Sigmoid colon (tissue), 7 donors: ENCODE measurements at places on chromosomes 6 and 20. TPM values are rescaled to one million over a fixed set of nuclear protein-coding genes. Genes with fewer than 3 reads are reported as not detected.

The SLC17A4 gene
- not detected for total RNA-seq

- DNase-seq: no peak
- H3K27ac ChIP-seq: no peak overlapping the region
- H3K27me3 ChIP-seq: peaks cover 73% of the 10 kb centered on the region
These were observed 3.4 kb upstream of the DLL1 start for GRCh38 chr6:170294298-170294730.

DNA sequence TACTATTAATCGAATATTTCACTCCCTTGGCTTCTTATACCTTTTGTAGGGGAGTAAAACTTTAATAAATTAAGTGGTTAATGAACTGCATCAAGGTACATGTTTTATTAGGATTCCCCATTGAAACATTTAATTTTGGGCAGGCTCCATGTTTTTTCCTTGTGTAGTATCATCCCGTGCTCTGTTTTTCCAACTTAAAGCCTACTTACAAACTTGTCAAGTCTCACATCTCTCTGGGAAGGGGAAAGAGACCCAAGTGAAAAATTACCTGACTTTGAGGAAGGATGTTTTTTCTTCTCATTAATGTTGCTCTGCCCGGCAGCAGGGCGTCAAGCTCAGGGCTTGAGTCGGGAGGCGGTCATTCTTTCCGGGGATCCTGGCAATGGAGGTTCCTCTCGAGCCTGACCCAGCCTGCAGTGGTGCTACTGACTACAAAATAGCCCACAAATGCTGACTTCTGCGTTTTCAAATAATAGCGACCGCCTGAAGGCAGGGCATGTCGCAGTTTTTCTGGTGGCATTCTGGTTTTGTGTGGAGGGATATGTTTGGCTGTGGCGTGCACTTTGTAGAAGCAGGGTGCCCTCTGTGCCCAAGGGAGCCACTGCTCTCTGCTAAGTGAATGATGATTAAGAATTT lies 2.4 kb downstream of the DSP start:
- no peak overlapping the region for H3K4me3 ChIP-seq
- DNase-seq: no peak
- H3K36me3 ChIP-seq: no peaks in the 10 kb centered on the region
- peaks cover 43% of the 10 kb centered on the region for H3K27me3 ChIP-seq

The PROCR gene
- 36.7 TPM for total RNA-seq

GRCh38 chr20:45366192-45366591 lies 3.2 kb downstream of the SYS1 start:
- no peak overlapping the region for H3K4me3 ChIP-seq
- peaks cover 27% of the 10 kb centered on the region for H3K4me1 ChIP-seq
- no peak for DNase-seq
- peak overlapping the region; percentile 46 for H3K27ac ChIP-seq
- H3K36me3 ChIP-seq: peaks cover 15% of the 10 kb centered on the region

- no peak overlapping the region for H3K27ac ChIP-seq
- DNase-seq: no peak
These were observed 228.8 kb downstream of the TBC1D32 start for GRCh38 chr6:121105461-121105860.

GRCh38 chr6:129696843-129697242 lies 13.1 kb downstream of the ARHGAP18 start:
- H3K4me1 ChIP-seq: no peaks in the 10 kb centered on the region
- H3K4me3 ChIP-seq: no peak overlapping the region
- H3K36me3 ChIP-seq: no peaks in the 10 kb centered on the region

DNA sequence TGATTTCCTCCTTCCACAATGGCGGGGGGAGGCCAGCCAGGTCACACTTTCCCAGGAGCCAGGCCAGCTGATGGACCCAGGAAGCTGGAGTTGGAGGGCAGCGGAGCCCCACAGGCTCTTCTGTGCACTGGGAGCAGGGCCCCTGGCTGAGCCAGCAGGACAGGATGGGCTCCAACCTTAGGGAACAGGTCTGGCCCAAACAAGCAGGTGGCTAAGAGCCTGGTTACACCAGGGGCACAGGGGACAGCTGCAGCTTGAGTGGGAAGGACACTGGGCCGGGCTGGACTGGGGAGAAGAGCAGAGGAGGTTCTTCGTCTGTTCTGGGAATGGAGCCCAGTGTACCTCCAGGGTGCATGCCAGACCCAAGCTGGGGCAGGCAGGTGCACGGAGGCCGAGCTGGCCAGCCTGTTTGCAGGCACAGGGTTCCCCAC lies 102.3 kb downstream of the DLL1 start:
- DNase-seq: no peak
- no peaks in the 10 kb centered on the region for H3K4me1 ChIP-seq
- no peaks in the 10 kb centered on the region for H3K27me3 ChIP-seq
- H3K27ac ChIP-seq: no peak overlapping the region
- H3K4me3 ChIP-seq: no peak overlapping the region

GRCh38 chr6:11806561-11807317 lies 28.1 kb upstream of the ADTRP start:
- H3K4me3 ChIP-seq: no peak overlapping the region
- H3K27ac ChIP-seq: no peak overlapping the region
- no peaks in the 10 kb centered on the region for H3K36me3 ChIP-seq
- no peak for DNase-seq
- peaks cover 16% of the 10 kb centered on the region for H3K4me1 ChIP-seq

DNA sequence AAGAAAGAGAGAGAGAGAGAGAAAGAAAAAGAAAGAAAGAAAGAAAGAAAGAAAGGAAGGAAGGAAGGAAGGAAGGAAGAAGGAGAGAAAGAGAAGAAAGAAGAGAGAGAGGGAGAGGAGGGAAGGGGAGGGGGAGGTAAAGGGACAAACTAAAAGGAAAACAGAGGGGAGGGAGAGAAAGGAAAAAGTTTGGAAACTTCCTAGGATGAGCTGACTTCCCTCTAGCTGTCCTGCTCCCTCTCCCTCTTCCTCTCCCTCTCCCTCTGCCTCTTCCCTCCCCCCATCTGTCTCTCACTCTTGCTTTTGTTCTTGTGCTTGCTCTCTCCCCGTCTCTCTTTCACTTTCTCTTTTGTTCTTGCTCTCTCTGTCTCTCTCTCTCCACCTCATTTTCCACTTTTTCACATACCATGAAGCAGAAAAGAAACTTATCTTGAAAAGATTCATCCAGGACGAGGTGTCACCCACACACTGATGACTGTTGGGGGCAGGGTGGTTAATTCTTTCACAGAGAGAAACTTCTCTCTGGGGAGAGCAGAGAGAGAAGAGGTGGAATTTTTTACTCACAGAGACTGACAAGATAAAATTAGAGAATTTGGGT lies 56.4 kb upstream of the DUSP22 start:
- no peak for DNase-seq
- no peaks in the 10 kb centered on the region for H3K27me3 ChIP-seq
- H3K36me3 ChIP-seq: no peaks in the 10 kb centered on the region
- H3K4me3 ChIP-seq: peak overlapping the region; percentile 29
- H3K4me1 ChIP-seq: peaks cover 6% of the 10 kb centered on the region

DNA sequence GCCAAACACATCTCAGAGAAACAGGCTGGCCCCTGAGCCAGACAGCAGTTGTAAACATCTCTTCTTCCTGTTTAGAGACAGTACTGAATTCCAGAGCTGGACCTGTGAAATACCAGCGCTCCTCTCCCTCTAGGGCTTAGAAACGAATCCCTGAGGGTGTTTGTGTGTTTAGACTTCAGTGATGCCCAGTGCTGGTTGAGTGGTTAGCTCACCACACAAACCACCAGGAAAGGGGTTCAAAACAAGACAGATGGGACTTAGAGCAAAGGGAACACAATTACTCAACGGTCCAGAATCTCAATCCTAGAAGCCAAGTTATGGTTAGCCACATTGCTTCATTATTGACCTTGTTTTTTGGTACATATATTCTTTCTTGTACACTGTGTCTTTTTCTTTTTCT lies 108.7 kb upstream of the TMEM170B start:
- peak overlapping the region; percentile 54 for H3K27ac ChIP-seq
- DNase-seq: no peak
- H3K36me3 ChIP-seq: no peaks in the 10 kb centered on the region
- peaks cover 20% of the 10 kb centered on the region for H3K4me1 ChIP-seq
- H3K4me3 ChIP-seq: no peak overlapping the region

DNA sequence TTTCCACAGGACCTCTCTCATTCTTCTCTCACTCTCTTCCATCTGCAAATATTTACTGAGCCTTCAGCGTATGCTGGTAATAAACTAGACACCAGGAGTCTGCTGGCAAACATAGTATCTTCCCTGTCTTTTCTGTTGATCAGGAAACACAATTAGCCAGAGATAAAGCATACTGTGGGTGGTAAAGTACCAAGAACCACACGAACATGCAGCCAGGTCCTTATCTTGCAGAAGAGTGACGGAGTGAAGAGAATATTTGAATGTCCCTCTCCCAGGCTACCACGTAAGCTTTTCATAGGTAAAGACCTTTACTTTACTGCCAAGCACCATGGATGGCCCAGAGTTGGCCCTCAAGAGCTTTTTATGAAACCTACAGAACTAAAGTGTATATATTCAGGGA lies 13.3 kb downstream of the FHL5 start:
- H3K27me3 ChIP-seq: no peaks in the 10 kb centered on the region
- H3K4me3 ChIP-seq: no peak overlapping the region
- no peaks in the 10 kb centered on the region for H3K4me1 ChIP-seq
- no peak overlapping the region for H3K27ac ChIP-seq

- no peaks in the 10 kb centered on the region for H3K4me1 ChIP-seq
- no peak overlapping the region for H3K4me3 ChIP-seq
- peaks cover 14% of the 10 kb centered on the region for H3K27me3 ChIP-seq
- no peaks in the 10 kb centered on the region for H3K36me3 ChIP-seq
- DNase-seq: no peak
These were observed 527.1 kb downstream of the QKI start for GRCh38 chr6:163941624-163941976.

The MED20 gene
- 15.5 TPM for total RNA-seq

GRCh38 chr6:134117409-134117808 lies 65.0 kb upstream of the SLC2A12 start:
- H3K36me3 ChIP-seq: no peaks in the 10 kb centered on the region
- no peaks in the 10 kb centered on the region for H3K4me1 ChIP-seq
- peaks cover 13% of the 10 kb centered on the region for H3K27me3 ChIP-seq
- no peak overlapping the region for H3K27ac ChIP-seq
- no peak overlapping the region for H3K4me3 ChIP-seq

The GRM4 gene
- not detected for total RNA-seq

The GSTA1 gene
- not detected for total RNA-seq

- H3K4me1 ChIP-seq: no peaks in the 10 kb centered on the region
- no peak for DNase-seq
- no peaks in the 10 kb centered on the region for H3K27me3 ChIP-seq
- H3K4me3 ChIP-seq: no peak overlapping the region
- H3K36me3 ChIP-seq: no peaks in the 10 kb centered on the region
These were observed 37.9 kb upstream of the BCAS1 start for GRCh38 chr20:54108326-54108642.

The TBXT gene
- total RNA-seq: not detected

GRCh38 chr6:120354452-120355098 lies 979.7 kb downstream of the TBC1D32 start:
- H3K4me1 ChIP-seq: no peaks in the 10 kb centered on the region
- no peaks in the 10 kb centered on the region for H3K27me3 ChIP-seq
- H3K27ac ChIP-seq: no peak overlapping the region

GRCh38 chr6:94036024-94036423 lies 616.7 kb upstream of the EPHA7 start:
- no peak overlapping the region for H3K4me3 ChIP-seq
- no peak for DNase-seq
- H3K27ac ChIP-seq: no peak overlapping the region
- H3K4me1 ChIP-seq: no peaks in the 10 kb centered on the region
- no peaks in the 10 kb centered on the region for H3K27me3 ChIP-seq

DNA sequence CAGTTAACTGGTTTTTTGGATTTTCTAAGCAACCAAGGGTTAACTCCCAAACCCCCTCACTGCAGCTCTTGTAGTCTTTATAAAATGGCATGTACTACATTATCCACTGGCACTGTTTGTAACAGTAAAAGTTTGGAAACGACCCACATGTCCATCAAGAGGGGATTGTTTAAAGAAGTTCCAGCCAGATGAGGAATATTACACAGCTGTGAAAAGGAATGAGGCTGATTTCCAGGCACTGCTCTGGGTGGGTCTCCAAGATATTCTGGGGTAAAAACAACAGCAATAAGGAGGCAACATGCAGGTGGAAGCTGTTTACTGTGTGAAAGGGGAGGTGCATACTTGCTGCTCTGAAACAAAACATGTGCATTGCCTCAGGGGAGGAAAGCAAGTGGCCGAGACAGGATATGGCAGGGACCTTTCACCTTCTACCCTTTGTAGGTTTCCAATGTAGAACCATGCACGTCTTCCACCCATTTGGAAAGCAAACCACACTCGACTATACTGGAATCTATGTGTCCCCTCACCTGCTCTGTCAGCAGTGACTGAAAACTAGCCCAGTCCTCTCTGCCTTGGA lies 51.9 kb downstream of the GRM4 start:
- H3K4me3 ChIP-seq: no peak overlapping the region
- no peak for DNase-seq
- H3K4me1 ChIP-seq: no peaks in the 10 kb centered on the region
- H3K27ac ChIP-seq: no peak overlapping the region
- no peaks in the 10 kb centered on the region for H3K27me3 ChIP-seq

The TUBB1 gene
- 0.14 TPM for total RNA-seq

- H3K27ac ChIP-seq: peak overlapping the region; percentile 65
- no peaks in the 10 kb centered on the region for H3K27me3 ChIP-seq
These were observed 248.2 kb downstream of the LAMA2 start for GRCh38 chr6:129130959-129131681.

DNA sequence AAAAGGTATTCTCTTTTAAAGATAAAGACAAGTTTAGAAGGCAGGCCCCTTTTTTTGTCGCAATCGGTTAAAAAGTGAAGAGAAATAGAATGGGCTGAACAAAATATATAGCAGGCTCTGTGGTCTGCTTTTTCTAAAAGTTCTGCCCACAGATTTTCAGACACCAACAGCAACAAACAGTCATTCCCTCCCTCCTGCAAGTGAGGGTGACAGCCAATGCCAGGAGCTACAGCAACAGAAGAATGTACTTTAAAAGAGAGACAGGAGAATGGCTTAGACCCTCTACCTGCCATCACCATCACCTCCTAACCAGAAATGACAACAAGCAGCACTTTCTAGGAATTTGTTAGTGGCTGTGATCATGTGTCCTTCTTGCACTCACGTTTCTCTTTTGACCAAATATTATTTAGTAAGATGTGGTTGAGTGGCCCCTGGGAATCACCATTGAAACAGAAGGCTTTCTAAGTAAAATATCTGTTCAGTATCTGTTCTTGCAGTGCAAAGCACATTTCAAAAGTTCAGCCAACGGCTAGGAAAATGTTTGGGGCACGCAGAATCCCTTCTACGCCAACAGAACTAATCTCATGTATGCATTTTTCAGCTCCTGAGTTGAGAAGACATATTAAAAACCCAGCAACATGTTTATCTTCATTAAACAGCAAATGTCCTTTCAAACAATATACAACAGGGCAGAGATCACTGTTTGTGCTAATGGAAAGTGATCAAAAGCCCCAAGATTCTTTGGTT lies 248.5 kb downstream of the ATXN1 start:
- H3K4me1 ChIP-seq: peaks cover 35% of the 10 kb centered on the region
- no peak for DNase-seq
- H3K27me3 ChIP-seq: no peaks in the 10 kb centered on the region
- H3K27ac ChIP-seq: no peak overlapping the region
- peaks cover 5% of the 10 kb centered on the region for H3K36me3 ChIP-seq

GRCh38 chr6:111411978-111412566 lies 70.9 kb downstream of the REV3L start:
- no peak for DNase-seq
- no peaks in the 10 kb centered on the region for H3K4me1 ChIP-seq
- no peaks in the 10 kb centered on the region for H3K36me3 ChIP-seq
- H3K27ac ChIP-seq: no peak overlapping the region
- H3K4me3 ChIP-seq: no peak overlapping the region

GRCh38 chr6:74574794-74575193 lies 631.1 kb downstream of the COL12A1 start:
- H3K4me1 ChIP-seq: no peaks in the 10 kb centered on the region
- no peaks in the 10 kb centered on the region for H3K36me3 ChIP-seq
- no peaks in the 10 kb centered on the region for H3K27me3 ChIP-seq
- no peak for DNase-seq
